Suppressor macrophage treated with lipopolysaccharide for 4 hours (primary cell): ENCODE measurements at places on chromosomes 12 and 14.

GRCh38 chr12:29616664-29617406 lies 119.3 kb upstream of the OVCH1 start:
- DNase-seq = peak; percentile 14

GRCh38 chr12:32450768-32451167 lies 51.4 kb downstream of the FGD4 start:
- peak; percentile 24 for DNase-seq

DNA sequence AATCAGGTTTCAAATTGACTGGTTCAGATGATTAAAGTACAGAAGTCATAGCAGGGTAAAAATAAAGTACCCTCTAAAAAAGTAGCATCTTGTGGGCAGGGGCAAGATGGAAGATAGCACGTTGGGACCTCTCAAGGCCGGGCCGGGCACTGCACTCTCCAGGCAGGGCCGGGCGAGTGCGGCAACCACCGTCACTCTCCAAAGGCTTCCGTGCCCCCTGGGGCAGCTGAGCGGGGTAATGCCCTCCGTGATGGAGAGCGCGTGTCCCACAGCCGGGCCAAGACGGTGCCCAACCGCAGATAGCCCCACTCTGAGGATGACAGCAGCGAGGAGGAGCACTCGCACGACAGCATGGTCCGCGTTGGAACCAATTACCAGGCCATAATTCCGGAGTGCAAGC lies 8.6 kb upstream of the PLXNC1 start:
- DNase-seq = no peak

- peak; percentile 63 for DNase-seq
These were observed 31.4 kb downstream of the PPFIBP1 start for GRCh38 chr12:27555361-27555760.

DNA sequence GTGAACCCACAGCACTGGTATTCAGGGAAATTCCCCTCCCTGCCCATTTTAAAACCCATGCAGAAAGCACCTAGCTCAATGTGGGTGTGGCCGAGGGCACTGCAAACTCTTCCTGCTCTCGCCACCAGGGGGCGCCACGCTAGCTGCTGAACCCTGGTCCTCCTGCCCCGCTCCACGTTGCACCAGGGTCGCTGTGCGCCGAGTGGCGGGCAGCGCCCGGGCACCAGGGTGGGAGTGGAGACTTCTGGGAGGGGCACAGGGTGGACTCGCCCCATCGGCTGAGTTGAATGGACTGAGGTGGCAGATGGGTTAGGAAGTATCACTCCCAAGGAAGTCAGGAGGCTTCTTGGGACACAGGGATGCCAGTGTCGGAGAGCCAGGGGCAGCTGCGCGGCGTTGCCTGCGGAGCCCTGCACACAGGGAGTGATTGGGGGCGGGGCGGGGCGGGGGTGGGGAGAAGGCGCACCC lies 48.1 kb upstream of the BCL11B start:
- DNase-seq = peak; percentile 53

GRCh38 chr14:93701562-93701961 lies 86.7 kb downstream of the PRIMA1 start:
- DNase-seq = no peak

- no peak for DNase-seq
These were observed 417.7 kb downstream of the TMEM121 start for GRCh38 chr14:105943973-105944602.

- DNase-seq = no peak
These were observed 433.4 kb upstream of the OR4E1 start for GRCh38 chr14:22106700-22107697.

DNA sequence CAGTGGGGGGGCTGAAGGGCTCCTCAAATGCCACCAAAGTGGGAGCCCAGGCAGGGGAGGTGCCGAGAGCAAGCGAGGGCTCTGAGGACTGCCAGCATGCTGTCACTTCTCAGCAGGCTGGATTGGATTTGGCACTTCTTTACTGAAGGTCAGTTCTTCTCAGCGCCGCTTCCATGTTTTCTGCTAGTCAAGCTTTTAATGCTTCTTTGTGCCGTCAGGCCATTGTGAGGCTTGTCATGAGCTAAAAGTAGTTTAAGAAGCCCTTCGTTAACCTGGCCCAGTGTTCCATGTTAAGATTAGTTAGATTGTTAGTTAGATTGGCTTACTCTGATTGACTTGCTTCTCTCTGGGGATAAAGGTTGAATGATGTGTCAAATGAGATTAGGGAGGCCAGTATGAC lies 13.4 kb downstream of the GABARAPL1 start:
- no peak for DNase-seq

DNA sequence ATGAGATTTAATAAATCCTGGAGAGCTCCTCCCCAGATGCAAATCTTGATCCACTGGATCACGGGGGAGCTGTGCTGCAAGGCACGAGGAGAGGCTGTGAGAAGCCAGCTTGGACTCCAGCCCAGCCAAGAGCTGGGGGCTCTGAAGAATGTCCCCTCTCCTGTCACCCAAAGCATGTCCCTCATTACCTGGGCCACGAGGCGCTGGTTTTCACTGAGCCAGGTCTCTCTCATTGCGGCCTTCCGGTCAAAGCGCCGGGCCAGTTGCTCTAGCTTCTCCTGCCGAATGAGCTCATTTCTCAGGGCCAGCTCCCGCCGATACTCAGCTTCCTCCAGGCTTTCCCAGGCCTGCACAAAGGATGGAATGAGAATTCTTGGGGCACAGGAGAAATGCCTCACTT lies 83.3 kb downstream of the SPTB start:
- no peak for DNase-seq

GRCh38 chr12:61713121-61713520 lies 547.1 kb upstream of the USP15 start:
- DNase-seq = peak; percentile 1

- peak; percentile 93 for DNase-seq
These were observed 36.2 kb downstream of the SYNE3 start for GRCh38 chr14:95480109-95480886.

DNA sequence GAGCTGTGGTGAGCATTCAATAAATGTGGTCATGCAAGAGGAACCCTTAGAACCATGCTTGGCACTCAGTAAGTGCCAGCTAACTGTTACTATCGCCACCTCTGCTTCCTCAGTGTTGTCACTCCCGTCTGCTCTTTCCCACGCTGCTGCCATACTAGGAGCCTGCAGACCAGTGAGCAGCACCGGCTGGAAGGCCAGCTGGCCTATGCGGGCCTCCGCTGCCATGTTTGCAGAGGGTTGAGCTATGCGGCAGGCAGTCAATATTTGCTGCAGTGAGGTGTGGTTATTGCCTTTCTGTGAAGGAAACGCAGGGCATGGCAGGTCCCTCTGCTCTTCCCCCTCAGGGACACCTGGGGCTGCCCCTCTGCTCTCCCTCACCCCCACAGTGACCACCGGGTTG lies 13.0 kb downstream of the KMT5A start:
- DNase-seq = no peak

GRCh38 chr12:126219654-126220279 lies 1154.5 kb downstream of the AACS start:
- DNase-seq = no peak

- DNase-seq = no peak
These were observed 266.8 kb downstream of the ADAMTS20 start for GRCh38 chr12:43285159-43285598.

GRCh38 chr12:105272152-105272551 lies 36.2 kb upstream of the APPL2 start:
- DNase-seq = no peak

DNA sequence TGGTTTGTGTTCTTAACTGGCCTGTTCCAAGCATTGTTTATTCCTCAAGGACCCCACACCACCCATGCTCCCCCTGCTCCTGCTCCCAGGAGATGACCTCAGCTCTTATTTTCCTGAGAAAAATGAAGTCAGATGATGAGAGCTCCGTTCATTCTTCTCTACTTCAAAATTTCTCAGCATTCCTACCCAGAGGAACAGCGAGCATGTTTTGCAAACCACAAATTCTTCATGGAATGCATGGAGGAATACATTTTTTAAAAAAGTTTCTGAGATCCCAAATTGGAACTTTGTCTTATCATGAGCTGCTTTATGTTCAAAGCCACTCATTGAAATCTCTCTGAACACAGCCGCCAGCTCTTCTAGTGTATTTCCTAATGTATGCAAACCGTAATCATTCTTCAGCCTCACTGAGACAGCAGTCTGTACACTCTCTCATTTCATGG lies 44.9 kb downstream of the SYNE2 start:
- DNase-seq = no peak

DNA sequence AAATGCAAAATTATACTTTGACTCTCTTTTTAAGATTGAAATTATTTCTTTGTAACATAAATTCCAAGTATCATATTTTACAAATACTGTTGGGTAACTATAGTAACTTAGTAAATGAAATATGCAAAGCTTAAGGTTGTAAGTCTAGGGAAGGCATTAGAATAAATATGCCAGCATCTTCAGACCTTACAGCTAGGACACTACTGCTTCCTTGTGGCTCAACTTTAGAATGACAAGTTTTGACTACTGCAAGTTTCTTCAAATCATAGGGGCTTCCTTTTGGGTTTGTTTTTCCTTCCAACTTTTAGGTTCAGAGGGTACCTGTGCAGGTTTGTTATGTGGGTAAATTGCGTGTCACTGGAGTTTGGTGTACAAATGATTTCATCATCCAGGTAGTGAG lies 17.7 kb upstream of the ANP32D start:
- DNase-seq = peak; percentile 27

DNA sequence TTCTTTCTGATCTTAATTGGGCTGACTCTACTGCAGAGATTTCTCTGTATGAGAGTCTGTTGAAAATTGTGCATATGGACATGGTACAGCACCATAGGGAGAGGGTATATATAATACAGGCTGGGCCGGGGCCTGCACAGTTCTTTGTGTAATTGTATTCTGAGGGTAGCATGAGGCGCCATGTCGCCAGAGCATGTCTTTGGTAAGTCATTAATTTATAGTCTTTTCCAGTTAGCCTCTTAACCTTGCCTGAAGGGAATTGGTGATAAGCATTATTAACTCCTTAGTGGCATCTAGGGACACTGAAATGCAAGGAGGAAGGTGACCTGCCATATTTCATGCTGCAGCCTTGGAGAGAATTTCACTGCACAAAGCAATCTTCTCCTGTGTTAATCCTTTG lies 569.9 kb downstream of the TMTC2 start:
- no peak for DNase-seq

DNA sequence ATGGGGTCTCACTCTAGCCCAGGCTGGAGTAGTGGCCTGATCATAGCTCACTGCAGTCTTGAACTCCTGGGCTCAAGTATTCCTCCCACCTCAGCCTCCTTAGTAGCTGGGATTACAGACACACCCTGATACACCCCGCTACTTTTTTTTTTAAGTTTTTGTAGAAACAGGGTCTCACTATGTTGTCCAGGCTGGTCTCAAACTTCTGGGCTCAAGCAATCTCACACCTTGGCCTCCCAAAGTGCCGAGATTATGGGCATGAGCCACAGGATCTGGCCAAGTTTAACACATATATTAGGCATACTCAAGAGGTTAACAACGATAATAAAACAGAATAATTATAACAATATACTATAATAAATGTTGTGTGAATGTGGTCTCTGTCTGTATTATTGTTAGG lies 25.8 kb downstream of the PPTC7 start:
- no peak for DNase-seq

DNA sequence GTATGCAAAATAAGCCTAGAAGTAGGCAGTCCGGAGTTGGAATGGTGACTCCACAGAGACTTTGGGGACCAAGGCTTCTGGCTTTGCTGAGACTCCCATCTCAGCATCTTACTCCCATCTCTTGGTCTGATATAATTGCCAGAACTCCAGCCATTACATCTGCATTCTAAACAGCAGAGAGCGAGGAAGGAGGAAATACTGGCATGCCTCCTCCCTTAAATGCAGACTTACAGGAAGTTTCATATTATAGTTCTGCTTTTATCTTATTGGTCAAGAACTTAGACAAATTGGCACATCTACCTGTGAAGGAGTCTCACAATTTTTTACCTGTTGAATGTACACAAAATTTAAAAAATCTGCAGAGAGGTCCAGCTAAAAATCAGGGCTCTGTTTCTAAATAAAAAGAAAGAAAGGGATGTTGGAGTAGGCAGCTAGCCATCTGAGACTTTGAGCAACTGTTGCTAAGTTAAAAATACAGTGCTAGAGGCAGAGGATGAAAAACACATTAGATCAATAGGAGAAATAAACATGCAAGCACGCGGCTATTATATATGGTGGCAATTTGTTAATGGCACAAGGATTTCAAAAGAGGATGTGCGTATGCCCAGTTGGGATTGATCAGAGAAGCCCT lies 209.9 kb upstream of the HMGA2 start:
- DNase-seq = no peak

DNA sequence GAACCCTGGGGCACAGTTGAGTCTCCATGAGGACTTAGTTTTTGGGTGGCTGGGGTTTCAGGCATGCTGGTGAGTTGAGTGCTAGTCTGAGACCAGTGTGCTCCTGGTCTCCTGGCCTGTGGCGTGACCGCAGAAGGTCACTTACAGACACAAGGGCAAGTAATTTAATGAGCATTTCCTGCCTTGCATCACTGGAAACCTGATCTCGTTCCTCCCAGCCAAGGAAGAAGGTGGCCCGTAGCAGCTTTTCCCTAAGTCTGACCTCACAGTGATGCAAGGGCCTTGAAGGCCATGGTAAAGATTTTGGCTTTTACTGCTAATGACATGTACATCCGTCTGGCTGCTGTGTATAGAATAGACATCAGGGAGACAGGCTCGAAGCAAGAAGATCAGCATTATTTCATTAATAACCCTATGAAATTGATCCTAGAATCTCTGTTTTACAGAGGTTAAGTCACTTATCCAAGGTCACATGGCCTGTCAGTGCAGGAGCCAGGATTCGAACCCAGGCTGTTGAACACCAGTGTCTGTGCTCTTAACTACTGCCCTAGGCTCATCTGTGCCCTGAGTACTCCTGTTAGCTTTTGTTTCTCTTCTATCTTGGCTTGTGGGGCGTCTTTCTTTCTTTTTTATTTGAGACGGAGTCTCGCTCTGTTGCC lies 4.6 kb downstream of the TMEM120B start:
- DNase-seq = no peak

- peak; percentile 40 for DNase-seq
These were observed 63.8 kb downstream of the FAR2 start for GRCh38 chr12:29212682-29213403.

- DNase-seq = peak; percentile 23
These were observed 1.1 kb upstream of the FERMT2 start for GRCh38 chr14:52951681-52952554.
